DMS79 (cell line): ENCODE measurements at places on chromosomes 7 and 10.

DNA sequence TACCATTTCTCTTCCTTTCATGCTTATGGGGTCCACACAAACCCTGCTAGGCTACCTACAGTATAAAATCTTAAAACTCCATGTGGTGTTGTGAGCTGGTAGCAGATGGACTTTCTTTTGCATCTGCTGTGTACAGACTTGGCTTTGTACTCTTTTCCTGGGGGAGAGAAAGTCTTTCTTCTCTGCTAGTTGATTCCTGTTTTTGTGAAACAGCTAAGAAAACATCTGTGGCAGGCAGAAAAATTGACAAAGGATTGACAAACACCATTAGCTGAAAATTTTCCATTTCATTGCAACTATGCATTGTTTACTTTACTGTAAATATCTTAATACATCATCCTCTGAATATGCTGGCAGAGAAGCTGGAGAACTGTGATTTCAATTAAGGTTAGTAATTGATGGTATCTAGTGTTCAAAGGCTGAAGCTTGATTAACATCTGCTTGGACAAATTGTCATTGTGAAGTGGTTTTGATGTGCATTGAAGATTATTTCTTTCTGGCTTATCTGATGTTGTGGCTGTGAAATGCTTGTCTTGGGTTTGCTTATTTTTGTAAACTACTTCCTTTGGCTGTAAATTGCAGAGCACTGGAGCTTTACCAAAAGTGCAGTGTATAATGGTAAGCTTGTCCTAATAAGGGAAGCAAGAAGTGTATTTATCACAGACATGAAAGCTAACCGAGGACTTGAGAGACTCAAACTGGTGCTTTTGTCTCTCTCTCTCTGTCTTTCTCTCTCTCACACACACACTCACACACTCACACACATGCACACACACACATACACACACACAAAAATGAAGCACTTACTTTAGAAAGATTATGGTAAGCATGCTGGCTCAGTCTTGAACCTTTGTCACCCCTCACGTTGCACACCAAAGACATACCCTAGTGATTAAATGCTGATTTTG lies at the start of gene FOXP2:
Gene FOXP2, plus strand, starts transcription at position 660 of the 908 bp plus-strand sequence. CDS start 11,697 bp downstream, outside the sequence.
- no peak for DNase-seq

GRCh38 chr7:93923296-93923695 lies 1.8 kb downstream of the GNG11 start:
- DNase-seq = no peak

- DNase-seq = no peak
Observed at GRCh38 chr7:4730971-4731370, 44.5 kb upstream of the AP5Z1 start.

GRCh38 chr10:117980755-117981702 lies 65.7 kb downstream of the RAB11FIP2 start:
- DNase-seq = no peak

GRCh38 chr7:158018098-158018762 lies 569.4 kb downstream of the PTPRN2 start:
- no peak for DNase-seq

- DNase-seq = no peak
Observed at GRCh38 chr7:39892361-39892760, 57.7 kb upstream of the CDK13 start.

GRCh38 chr10:70512149-70512639 lies 33.6 kb downstream of the PALD1 start:
- peak; percentile 53 for DNase-seq

DNA sequence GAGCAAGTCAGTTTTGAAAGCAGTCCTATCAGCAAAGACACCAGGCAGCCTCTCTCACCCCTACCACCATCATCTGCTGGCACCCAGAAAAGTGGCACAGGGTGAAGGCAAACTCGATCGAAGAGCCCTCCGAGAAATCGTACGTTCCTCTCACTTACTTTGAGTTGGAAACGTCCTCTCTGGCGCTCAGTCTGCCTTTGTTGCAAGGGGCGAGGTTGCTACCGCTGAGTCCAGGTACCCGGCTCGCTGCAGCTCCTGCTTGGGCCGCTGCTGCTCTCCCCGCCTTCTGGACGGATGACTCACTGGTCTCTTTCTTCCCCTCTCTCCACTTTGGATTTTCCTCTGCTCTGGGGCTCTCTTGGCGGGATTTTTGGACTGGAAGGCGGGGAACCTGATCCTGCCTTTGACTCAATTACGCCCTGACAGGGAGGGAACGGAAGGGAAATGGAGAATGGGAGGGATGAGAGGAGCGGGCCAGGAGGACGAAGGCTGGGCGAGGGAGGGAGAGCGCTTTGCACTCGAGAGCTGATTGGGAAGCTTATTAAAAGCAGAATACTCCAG lies at the start of gene PTN:
Gene PTN, minus strand, starts transcription at position 453 of the 561 bp plus-strand sequence. CDS start 88,760 bp downstream, outside the sequence.
- DNase-seq = peak; percentile 86

- DNase-seq = no peak
Observed at GRCh38 chr7:2490181-2490651, 14.0 kb upstream of the GRIFIN start.

DNA sequence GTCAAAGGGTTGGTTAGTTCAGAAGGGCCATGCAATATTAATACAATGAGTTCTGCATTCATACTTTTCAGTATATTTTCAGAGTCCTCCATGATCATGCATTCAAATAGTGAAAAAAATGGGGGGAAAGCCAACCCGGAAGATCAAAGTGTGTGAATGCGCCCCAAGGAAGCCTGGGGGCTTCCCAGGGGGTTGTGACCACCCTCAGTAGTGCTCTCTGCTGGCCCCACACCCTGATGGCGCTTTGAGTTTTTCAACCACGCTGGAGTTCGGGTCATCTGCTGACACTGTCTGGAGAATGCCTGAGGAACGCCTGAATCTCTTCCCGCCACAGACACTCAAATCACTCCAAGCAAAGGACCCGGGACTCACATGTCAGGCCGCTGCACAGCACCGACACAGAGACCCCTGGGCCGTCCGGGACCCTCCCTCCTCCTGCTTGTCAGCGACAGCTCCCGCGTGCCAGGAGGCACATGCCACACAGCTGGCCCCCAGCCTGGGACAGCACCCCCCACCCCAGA lies 1.0 kb downstream of the TNS3 start:
- DNase-seq = no peak

- no peak for DNase-seq
Observed at GRCh38 chr7:91945476-91945875, 4.8 kb downstream of the AKAP9 start.

GRCh38 chr7:92279396-92280031 lies 33.7 kb downstream of the ANKIB1 start:
- no peak for DNase-seq

GRCh38 chr7:130880668-130881067 lies 146.7 kb upstream of the KLF14 start:
- DNase-seq = no peak

- no peak for DNase-seq
Observed at GRCh38 chr7:85498031-85498430, 311.2 kb upstream of the SEMA3D start.

- DNase-seq = no peak
Observed at GRCh38 chr7:6232534-6232933, 39.9 kb downstream of the CYTH3 start.

- no peak for DNase-seq
Observed at GRCh38 chr10:119991066-119991465, 98.5 kb downstream of the SEC23IP start.
